Dermis microvascular lymphatic vessel endothelial cell (primary cell): ENCODE measurements at places on chromosomes 6 and 20. TPM values are rescaled to one million over a fixed set of nuclear protein-coding genes. Genes with fewer than 3 reads are reported as not detected.

GRCh38 chr20:63627751-63628245 lies 897 bp upstream of the GMEB2 start:
- no peak for DNase-seq

DNA sequence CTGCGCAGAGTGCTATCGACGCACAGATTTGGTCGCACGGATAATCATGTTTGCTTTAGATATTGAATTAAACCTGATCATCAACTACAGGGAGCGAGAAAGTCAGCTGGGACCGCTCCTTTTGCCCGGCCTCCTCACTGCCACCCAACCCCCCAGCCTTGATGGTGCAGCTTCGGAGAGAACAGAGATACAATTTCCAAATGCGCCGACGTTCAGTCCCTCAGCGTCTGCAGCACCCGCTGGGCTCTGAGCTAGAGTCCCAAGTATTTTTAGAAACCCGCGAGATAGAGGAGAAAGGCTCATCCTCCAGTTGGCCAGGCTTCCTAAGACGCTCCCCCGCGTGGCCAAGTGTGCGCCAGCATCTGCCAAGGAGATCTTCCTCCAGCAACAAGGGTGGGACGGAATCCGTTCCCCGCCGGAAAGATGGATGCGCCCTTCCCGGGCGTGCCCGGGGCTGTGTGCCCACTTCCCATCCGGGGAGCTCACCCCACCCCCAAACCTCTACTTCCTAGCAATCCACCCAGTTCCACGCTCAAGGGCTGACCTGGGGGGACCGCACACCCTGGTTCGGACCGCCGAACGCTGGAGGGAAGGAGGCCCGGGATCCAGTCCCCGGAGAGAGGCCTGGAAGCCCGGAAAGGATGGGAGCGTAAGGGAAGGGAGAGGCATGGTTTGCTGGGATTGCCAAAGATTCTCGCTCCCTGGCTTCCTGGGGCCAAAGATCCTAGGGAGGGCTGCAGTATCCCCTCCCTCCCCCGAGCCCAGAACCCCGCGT lies 4.1 kb downstream of the NKX2-2 start:
- DNase-seq, result no peak

DNA sequence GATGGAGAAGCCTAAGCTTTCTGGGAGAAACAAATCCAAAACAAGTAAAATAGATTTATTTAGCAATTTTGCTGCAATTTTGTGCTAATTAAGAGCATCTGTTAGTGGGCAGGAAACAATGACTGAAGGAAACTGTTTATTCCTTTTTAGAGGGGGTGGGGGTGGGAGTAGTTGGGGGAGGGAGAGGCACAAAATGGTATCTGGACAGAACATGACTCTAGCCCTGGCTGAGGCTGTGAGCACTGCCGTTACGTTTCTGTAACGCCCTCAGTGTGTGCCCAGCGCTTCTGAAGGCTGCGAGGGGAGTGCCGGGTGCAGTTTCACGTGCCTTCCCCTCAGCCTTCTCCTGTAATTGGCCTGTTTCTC lies 28.8 kb downstream of the METTL24 start:
- DNase-seq, result no peak

DNA sequence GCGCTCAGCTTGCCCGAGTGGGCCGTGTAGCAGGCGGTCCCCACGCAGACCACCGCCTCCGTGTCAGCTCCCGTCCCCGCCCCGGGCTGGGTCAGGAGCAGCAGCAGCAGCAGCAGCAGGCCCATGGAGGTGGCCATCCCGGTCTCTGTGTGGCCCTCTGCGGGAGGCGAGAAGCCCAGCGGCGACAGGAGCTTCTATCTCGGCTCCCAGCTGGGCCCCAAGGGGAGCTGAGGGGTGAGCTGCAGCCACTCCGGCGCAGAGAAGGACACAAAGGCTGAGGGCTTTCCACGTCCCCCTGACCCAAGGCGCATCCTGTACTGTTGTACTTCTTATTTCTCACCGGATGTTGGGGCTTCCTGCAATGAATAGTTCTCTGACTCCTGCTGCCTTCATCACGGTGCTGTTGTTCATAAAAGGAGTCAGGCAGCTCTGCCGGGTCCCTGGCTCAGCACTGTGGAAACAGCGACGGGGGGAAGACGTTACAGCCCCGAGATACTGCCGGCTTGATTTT lies at the start of gene CD93:
Gene CD93, minus strand, starts transcription at position 269 of the 511 bp plus-strand sequence. Its CDS starts 132 bp downstream, at position 137.
- peak; percentile 95 for DNase-seq

DNA sequence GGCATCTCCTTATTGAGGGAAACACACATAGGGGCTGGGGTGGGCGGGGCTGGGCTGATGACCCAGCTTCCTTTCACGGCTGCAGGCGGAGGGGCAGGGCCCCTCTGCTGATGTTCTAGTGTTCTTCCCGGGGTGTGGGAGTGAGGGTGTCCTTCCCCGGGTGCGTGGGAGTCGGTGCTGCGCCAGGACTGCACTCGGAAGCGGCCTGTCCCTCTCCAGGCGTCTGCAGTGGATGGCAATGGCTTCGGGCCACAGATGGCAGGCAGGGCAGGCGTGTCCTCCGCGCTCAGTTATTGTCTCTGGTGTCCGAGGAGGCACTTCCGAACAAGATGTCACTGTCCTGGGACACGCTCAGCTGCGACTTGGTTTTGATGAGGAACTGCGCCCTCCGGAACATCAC lies 19.2 kb downstream of the KCNG1 start:
- DNase-seq, result no peak

- DNase-seq, result no peak
These were observed 59.6 kb downstream of the DHX35 start for GRCh38 chr20:39021748-39022147.

- no peak for DNase-seq
These were observed 48.3 kb downstream of the TRERF1 start for GRCh38 chr6:42403421-42403820.

- no peak for DNase-seq
These were observed 75.1 kb upstream of the SYNJ2 start for GRCh38 chr6:157906537-157907061.

DNA sequence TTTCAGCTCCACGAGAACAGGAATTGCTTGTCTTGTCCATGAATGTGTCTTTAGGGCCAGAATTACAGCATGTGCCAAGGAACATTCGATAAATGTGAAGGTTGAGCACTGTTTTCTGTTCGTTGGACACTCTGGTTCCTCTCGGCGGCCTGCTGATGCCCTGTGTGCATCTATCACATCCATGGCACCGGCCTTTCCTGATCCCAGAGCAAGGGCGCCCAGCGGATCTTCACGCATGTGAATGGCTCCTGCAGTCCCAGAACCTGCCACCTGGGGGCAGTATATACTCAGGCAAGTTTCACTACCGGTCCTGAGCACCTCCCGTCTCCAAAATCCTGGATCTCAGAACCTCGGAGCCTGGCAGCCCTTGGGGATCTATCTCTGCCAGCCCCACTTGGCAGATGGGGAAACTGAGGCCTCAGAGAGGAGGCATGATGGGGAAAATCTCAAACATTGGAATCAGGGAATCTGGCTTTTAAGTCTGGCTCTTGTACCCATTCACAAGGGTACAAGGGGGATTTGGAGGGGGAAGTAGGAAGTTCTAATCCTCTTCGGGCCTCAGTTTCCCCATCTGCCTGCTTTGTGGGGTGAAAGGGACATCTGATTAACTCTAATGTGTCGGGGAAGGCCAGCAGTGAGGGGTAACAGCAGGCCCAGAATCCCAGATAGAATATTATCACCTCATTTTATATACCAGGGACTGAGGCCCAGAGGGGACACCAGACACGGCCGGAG lies 4.3 kb upstream of the CEBPB start:
- DNase-seq, result peak; percentile 64

GRCh38 chr20:62818592-62819493 lies 2.0 kb downstream of the COL9A3 start:
- DNase-seq, result peak; percentile 53

DNA sequence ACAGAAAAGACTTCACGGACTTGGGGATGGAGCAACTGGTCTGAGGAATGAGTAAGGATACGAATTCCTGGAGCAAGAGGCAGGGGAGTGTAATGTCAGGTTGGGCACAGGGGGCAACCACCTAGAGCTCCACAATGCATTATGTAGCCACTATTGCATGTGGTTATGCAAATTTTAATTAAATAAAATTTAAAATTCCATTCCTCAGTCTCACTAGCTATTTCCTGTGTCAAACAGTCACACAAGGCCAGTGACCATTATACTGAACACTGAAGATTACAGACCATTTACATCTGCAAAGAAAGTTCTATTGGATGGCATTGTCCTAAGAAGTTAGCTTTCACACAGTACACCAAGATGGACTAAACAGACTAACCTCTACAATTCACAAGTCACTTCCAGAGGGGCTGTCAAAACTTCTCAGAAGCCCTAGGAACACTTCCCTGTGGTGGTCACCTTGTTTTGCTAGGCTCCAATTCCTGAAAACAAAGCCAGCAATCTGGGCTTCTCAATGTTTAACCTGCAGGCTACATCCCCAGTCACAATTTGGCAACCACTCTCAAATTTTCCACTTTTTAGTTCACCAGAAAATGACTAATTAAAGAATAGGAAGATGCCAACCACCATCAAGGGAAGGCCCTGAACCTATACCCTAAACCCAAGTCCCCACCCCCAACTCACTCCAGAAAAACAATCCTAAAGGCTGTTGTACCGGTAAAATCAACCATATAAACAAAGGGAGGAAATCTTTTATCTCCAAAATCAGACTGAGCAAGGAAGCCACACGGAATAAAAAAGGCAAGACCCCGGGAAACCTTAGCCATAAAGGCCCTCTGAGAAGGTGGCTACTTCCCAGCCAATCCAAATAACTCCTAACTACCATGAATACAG lies 34.2 kb upstream of the C20orf203 start:
- DNase-seq, result peak; percentile 72

Gene KCNK15
- not detected in 2 replicates for total RNA-seq

Gene FLRT3
- total RNA-seq, result 0.90 and 1.4 TPM in 2 replicates

Gene CCDC170
- under 0.01 TPM in 2 replicates for total RNA-seq
